Vein endothelial cell (primary cell): ENCODE measurements at places on chromosomes 6 and 20. TPM values are rescaled to one million over a fixed set of nuclear protein-coding genes. Genes with fewer than 3 reads are reported as not detected.

The AK9 gene
- total RNA-seq: 4.4 and 5.9 TPM in 2 replicates

The MYCT1 gene
- 143 and 181 TPM in 2 replicates for total RNA-seq

The OR2B6 gene
- total RNA-seq: not detected in 2 replicates

The GGTLC1 gene
- total RNA-seq: not detected in 2 replicates

The ELMO2 gene
- total RNA-seq: 31.7 and 36.3 TPM in 2 replicates

The FAM83D gene
- total RNA-seq: 16.0 and 25.8 TPM in 2 replicates

The TRIM15 gene
- total RNA-seq: not detected in 2 replicates

The TMEM200A gene
- 0.33 and 0.67 TPM in 2 replicates for total RNA-seq

The RNF39 gene
- not detected in 2 replicates for total RNA-seq
